H4 (cell line): ENCODE measurements at places on chromosomes 11 and 22. TPM values are rescaled to one million over a fixed set of nuclear protein-coding genes. Genes with fewer than 3 reads are reported as not detected.

DNA sequence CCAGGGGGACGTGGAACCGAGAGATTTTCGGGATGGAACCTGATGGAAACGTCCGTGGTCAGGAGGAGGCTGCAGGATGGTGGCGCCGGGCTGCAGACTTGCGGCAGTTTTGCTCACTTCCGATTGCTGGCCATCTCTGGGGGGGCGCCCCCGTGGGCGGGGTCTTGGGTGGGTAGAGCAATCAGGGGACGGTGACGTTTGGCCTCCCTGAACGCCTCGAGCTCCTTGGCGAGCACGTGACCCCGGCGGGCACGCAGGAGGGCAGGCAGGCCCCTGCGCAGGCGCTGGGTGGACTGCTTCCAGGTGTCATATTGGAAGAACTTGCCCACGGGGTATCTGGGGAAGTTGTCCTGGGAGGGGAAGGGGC is 6.3 kb downstream of the IGF2 start:
- no peak for DNase-seq

DNA sequence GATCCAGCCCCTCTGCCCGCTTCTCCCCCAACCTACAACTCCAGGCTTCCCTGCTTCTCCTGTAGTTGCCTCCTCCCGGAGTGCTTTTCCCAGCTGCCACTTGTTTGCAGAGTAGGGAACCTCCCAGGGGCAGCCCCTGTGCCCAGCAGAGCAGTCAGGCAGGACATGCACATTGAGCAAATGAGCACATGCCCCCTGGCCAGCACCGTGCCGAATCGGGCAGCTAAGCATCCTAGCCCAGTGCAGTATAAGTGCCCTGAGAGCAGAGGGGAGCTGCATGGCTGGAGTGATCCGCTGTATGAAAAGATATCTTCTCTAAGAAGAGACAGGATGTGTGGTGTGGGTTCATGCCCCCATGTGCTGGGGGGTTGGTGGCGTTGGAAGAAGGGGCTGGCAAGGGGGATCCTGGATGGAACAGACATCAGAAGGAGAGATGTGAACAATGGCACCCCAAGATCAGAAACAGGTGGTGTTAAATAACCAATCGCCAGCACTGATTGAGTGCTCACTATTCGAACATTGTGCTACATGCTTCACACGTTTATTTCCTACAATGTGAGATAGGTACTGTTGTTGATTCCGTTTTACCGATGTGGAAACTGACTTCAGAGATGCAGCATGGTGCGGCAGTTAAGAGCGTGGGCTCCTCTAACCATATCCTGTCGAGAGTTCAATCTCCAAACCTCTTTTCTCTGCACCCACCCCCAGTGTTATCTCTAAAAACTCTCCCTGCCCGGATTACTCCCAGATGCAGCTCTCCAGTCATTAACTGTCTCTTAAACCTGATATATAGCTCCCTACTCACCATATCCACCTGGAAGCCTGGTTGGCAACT is 1.2 kb downstream of the AIP start:
- no peak for DNase-seq

GRCh38 chr11:62726156-62726914 is 922 bp downstream of the HNRNPUL2 start:
- DNase-seq = no peak

GRCh38 chr11:16867097-16867496 is 128.7 kb downstream of the C11orf58 start:
- DNase-seq = no peak

- no peak for DNase-seq
Observed at GRCh38 chr11:550021-550745, 10.4 kb downstream of the LMNTD2 start.

DNA sequence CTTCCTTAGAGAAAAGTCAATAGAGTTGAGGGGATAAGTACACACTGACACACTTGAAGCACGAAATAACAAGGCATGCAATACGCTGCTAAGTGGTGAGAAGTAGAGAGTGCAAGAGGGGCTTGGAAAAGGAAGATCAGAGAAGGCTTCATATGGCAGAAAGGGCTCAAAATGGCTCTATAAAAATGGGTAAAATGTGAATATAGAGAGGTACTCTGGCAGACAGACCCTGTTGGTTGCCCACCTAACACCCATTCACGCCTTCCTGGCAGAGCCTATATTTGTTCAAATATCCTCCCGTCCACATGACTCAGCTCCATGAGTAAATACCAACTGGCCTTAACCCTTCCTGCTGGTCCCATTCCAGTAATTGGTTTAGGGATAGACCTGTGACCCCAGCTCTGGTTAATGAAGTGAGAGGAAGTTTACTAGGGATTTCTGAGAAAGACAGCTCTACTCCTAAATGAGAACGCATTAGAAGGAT is 38.9 kb upstream of the CCDC34 start:
- no peak for DNase-seq

DNA sequence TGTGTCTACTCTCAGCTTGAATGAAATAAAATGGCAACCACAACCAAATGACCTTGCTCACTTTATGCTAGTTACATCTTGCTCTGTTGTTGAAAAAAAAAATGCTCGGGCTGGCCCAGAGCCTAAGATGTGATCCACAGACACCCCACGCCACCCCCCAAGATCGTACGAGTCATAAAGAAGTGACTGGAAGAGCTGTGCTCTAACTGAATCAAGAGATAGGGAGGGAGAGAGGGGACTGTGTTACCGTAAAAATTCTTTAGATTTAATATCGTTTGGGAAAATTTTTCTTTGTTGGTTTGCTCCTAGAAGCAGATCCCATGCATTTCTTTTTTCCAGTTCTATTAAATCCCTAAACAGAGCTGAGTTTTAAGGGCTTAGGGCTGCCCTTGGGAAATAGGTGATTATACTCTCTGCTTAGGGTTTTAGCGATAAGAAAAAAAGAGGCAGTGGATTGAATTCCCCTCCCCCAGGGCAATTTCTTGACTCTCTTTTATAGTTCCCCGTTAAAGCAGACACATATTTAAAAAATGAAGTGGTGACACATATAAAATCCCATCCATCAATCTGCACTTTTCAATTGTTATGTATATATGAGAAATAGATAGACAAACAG is 14.5 kb downstream of the MAML2 start:
- DNase-seq = no peak

DNA sequence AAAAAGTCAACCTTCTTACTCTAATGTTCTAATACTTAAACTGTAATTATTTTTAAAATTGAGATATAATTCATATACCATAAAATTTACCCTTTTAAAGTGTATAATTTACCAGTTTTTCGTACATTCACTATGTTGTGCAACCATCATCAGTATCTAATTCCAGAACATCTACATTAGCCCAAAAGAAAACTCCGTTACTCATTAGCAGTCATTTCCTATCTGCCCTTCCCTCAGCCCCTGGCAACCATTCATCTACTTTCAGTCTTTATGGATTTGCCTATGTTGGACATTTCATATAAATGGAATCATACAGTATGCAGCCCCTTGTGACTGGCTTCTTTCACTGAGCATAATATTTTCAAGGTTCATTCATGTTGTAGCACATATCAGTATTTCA is 22.2 kb downstream of the SGSM3 start:
- DNase-seq = no peak

DNA sequence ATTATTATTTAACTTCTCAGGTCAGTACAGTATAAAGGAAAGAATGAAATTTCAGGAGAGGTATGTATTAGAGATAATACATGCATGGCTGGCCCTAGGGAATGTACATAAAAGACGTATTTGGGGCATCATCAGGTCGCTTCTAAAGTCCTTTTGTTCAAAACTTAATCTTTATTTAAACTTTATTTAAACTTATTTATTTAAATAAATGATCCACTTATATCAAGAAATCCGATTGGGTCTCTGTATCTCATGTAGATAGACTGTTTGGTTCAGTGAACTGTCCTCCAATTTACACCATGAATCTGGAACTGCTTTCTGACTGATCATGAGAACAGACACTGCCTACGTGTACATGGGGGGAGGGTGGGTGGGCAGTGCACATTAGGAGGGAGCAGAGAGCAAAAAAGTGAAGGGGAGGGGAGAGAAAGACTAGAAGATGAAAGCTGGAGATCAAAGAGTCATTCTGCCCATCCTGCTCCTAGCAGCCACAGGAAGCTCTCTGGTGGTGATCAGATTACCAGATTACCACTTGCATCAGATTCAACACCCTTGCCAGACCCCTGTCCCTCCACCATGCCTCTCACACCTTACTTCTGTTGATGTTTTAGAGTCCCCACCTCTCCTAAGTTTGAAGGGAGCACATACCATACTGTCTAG is 92.1 kb upstream of the MTMR2 start:
- no peak for DNase-seq

- DNase-seq = no peak
Observed at GRCh38 chr11:57637626-57638004, 12.1 kb downstream of the YPEL4 start.

DNA sequence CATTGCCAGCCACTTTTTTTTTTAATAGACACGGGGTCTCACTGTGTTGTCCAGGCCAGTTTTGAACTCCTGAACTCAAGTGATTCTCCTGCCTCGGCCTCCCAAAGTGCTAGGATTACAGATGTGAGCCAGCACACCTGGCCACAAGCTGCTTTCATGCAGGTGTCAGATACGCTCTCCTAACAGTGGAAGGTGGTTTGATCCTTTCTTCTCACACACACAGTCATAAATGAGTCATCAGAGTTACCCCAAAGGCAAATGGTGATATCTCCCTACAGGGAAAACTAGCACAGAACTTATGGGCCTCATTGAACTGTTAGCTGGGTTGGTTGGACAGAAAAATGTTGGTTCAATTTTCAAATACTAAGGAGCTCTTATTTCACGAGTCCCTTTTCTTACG is 38.2 kb upstream of the UBASH3B start:
- DNase-seq = no peak

DNA sequence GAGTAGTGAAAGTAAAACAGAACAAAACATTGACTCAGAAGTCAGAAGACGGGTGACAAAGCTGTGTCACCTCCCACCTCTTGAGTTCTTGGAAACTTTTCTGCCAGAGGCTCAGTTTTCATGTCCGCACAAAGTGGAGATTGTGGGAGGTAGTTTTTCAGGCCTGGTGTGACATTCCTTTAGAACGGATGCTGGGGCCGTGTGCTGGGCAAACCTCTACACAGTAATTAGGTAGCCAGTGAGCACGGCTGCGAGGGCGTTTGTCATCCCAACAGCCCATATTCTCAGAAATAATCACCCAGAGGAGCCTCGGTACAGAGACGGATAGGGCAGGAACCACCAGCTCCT is 1054.4 kb downstream of the TBC1D22A start:
- no peak for DNase-seq

DNA sequence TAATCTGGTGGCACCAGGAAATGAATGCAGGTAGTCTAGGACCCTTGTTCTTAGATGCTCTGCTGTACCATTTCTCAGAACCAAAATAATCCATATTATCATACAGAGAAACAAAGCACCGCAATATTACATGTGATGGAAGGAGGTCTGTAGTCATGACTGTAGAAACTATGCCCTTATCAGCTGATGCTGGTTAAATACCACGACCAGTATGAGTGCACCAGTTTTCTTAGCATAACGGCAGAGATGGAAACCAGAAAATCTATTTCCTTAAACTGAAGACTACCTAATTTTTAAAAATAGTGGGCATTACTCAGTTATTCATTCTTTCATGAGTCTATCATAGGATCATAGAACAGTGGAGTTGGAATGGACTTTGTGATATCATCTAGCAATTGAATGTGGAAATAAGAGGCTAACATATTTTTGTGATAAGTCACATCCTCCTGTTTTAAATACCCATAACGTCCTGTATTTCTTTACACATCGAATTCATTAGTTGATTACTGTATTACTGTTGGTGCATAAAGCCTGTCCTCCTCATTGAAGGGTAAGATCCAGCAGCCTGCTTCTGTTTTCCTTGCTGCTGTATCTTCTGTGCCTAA is 15.1 kb downstream of the JHY start:
- DNase-seq = no peak

LRRC74B gene
- not detected in 2 replicates for total RNA-seq

SHANK2 gene
- total RNA-seq = not detected in 2 replicates

TCF20 gene
- 17.8 and 23.5 TPM in 2 replicates for total RNA-seq

GRM5 gene
- total RNA-seq = not detected in 2 replicates

SCGB2A2 gene
- not detected in 2 replicates for total RNA-seq

MACROD1 gene
- total RNA-seq = 4.7 and 5.1 TPM in 2 replicates
